Fibroblast of pulmonary artery (primary cell): ENCODE measurements at places on chromosomes 1 and 21.

- no peak for DNase-seq
Measured at GRCh38 chr1:104878203-104878909, 1128.7 kb downstream of the AMY1C start.

DNA sequence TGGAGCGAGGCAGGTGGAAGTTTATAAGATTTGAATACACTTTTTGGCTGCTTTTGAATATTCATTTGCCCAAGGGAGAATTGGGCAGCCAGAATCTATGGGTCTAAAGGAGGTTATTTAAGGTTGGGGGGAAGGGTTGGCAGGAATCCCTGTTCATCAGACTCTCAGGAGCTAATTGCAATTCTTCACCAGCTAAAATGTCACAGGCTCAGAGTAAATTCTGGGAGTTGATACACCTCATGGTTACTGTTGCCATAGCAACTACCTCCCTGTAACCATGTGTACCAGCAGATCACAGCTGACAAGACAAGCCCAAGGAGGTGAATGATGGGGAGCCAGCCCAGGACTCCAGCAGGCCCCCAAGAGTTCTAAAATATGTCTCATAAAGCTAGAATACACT, 75.5 kb downstream of the CAMK2N1 start:
- no peak for DNase-seq

- peak; percentile 92 for DNase-seq
Measured at GRCh38 chr1:8238141-8239038, 79.5 kb upstream of the SLC45A1 start.

DNA sequence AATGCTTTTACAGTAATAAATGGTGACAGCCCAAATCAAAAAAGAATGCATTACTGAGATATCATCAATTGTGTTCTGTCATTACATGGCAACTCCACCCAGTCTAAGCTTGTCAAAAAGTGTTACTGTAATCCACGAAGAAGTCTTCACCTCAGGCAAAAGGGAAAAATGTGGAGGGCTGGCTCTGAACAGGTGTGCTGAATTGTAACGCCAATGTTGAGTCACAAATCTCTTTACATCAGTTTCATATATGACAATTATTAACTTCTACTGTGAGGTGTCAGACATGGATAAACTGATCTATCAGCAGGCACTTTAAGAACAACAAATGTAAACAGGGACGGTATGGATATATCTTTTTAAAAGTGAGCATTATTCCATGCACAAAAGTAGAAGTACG, 98.5 kb upstream of the DMRTA2 start:
- no peak for DNase-seq

- peak; percentile 19 for DNase-seq
Measured at GRCh38 chr1:41381692-41382479, 20.7 kb downstream of the FOXO6 start.

DNA sequence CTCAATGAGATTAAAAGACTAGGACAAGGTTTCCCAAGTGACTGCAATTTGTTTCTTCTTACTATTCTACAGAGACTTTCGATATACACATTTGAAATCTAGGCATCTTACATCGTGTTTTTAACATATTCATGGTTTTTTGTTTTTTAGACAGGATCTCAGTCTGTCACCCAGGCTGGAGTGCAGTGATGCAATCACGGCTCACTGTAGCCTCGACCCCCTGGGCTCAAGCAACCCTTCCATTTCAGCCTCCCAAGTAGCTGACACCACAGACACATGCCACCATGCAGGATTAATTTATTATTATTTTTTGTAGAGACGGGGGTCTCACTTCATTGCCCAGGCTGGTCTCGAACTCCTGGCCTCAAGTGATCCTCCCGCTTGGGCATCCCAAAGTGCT, 1.5 kb downstream of the PDZK1 start:
- DNase-seq, result no peak

DNA sequence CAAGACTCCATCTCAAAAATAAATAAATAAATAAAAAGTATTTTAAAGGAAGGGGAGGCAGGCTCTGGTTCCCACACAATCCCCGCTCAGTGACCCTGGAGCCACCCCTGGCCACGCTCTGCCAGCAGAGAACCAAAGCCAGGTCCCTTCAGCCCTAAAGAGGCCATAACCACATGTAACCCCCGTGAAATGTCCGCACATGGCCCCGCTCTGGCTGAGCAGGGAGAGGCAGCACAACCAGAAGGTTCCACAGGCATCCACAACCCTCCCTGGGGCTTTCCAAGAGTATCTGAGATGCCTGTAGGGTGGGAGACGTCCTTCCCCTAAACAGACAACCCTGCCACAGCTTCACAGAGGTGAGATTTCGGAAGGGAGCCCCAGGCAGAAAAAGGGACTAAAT, 1.4 kb upstream of the ARF1 start:
- DNase-seq, result no peak

GRCh38 chr1:204992998-204993314, 50.1 kb upstream of the CNTN2 start:
- no peak for DNase-seq

- peak; percentile 45 for DNase-seq
Measured at GRCh38 chr1:155226910-155227260, 18.4 kb downstream of the MTX1 start.
